Tibial nerve (tissue), 4 donors: ENCODE measurements at places on chromosomes 1 and 21.

GRCh38 chr21:35043549-35043948 lies 5.6 kb downstream of the RUNX1 start:
- no peak for DNase-seq
- no peak overlapping the region for H3K27ac ChIP-seq
- no peaks in the 10 kb centered on the region for H3K36me3 ChIP-seq
- H3K4me1 ChIP-seq = no peaks in the 10 kb centered on the region
- no peak overlapping the region for H3K4me3 ChIP-seq
- no peaks in the 10 kb centered on the region for H3K27me3 ChIP-seq

GRCh38 chr1:227351443-227351842 lies 33.2 kb upstream of the CDC42BPA start:
- no peaks in the 10 kb centered on the region for H3K27me3 ChIP-seq
- H3K27ac ChIP-seq = no peak overlapping the region
- no peak overlapping the region for H3K4me3 ChIP-seq
- DNase-seq = no peak
- no peaks in the 10 kb centered on the region for H3K4me1 ChIP-seq

DNA sequence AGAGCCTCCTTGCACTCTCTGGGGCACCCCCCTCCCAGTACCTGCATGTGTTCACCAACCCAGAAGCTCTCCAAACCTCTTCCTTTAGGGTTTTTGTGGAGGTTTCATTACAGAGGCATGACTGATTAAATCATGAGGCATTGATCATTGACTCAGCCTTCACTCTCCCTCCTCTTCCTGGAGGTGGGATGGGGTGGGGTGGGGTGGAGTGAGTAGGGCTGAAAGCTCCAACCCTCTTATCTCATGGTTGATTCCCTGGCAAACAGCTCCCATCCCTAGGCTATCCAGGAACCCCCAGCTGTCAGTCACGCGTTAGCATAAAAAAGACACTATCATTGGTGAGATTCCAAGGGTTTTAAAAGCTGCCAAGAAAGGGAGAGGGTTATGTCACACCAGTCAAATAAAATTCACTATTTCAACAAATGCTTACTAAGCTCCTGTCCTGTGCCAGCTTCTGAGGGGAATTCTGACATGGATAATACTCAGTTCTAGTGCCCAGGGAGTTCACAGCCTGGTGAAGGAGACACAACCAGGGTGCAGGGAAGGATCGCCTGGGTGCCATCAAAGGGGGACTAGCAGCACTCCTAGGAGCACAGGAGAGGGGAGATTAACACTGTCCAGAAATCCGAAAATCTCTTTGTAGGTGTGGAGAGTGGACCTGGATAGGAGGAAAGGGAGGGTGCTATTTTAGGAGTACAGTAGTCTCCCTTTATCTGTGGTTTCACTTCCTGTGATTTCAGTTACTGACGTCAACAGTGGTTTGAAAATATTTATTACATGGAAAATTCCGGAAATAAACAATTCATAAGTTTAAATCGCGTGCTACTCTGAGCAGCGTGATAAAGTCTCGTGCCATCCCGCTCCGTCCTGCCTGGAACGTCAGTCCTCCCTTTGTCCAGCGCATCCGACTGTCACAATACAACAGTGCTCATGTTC lies 6.8 kb upstream of the IL24 start:
- H3K27me3 ChIP-seq = peaks cover 13% of the 10 kb centered on the region
- no peaks in the 10 kb centered on the region for H3K4me1 ChIP-seq
- H3K27ac ChIP-seq = no peak overlapping the region
- no peaks in the 10 kb centered on the region for H3K36me3 ChIP-seq
- DNase-seq = no peak
- no peak overlapping the region for H3K4me3 ChIP-seq

- no peak overlapping the region for H3K27ac ChIP-seq
- no peaks in the 10 kb centered on the region for H3K27me3 ChIP-seq
- no peaks in the 10 kb centered on the region for H3K36me3 ChIP-seq
- H3K4me3 ChIP-seq = no peak overlapping the region
- DNase-seq = no peak
- H3K4me1 ChIP-seq = no peaks in the 10 kb centered on the region
Measured at GRCh38 chr1:7449750-7450149, 321.3 kb upstream of the VAMP3 start.

DNA sequence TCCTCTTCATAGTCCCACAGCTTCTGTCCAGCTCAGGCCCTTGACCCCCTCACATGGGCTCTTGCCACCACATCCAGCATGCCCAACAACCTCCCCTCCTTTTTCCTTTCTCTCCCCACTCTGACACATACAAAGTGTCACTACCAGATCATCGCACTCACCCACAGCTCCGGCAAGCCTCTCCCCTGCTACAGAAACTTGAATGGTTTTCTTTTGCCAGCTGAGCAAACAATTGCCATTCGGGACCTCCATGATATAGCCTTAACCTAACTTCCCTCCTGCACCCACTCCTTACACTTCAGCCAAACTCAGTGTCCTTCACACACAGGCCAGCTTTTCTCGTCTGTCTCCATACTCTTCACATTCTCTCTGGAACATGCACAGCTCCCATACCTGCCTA lies 43.3 kb downstream of the MAB21L3 start:
- H3K4me1 ChIP-seq = no peaks in the 10 kb centered on the region
- no peak overlapping the region for H3K27ac ChIP-seq
- no peak overlapping the region for H3K4me3 ChIP-seq
- no peaks in the 10 kb centered on the region for H3K27me3 ChIP-seq
- H3K36me3 ChIP-seq = no peaks in the 10 kb centered on the region

- H3K27me3 ChIP-seq = no peaks in the 10 kb centered on the region
- no peaks in the 10 kb centered on the region for H3K36me3 ChIP-seq
- H3K27ac ChIP-seq = no peak overlapping the region
- no peak for DNase-seq
Measured at GRCh38 chr1:65429806-65430205, 9.3 kb downstream of the LEPR start.
